Neural crest cell (in vitro differentiated cells): ENCODE measurements at places on chromosomes 6 and 20. TPM values are rescaled to one million over a fixed set of nuclear protein-coding genes. Genes with fewer than 3 reads are reported as not detected.

- H3K27me3 ChIP-seq, result no peaks in the 10 kb centered on the region
- DNase-seq, result no peak
- no peak overlapping the region for H3K4me3 ChIP-seq
Observed at GRCh38 chr20:15333170-15333569, 995.8 kb upstream of the FLRT3 start.

GRCh38 chr6:35224720-35225119, 11.0 kb downstream of the SCUBE3 start:
- H3K36me3 ChIP-seq, result peaks cover 2% of the 10 kb centered on the region
- no peak overlapping the region for H3K4me3 ChIP-seq
- no peaks in the 10 kb centered on the region for H3K4me1 ChIP-seq
- H3K27me3 ChIP-seq, result no peaks in the 10 kb centered on the region
- DNase-seq, result no peak

DNA sequence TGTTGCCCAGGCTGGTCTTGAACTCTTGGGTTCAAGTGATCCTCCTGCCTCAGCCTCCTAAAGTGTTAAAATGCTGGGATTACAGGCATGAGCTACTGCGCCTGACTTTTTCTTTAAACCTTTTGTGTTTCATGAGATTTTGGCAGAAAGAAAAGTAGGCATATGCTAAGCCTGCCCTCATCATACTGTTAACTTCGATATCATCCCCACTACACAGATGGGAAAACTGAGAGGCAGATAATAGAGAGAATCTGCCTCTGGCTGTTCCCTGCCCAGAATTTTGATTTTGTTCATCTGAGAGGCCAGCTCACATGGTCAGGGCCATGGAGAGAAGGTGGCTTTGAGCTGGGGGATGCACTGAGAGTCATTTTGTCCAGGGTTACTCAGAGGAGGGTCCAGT, 7.5 kb downstream of the PABPC1L start:
- H3K27ac ChIP-seq, result no peak overlapping the region
- peaks cover 7% of the 10 kb centered on the region for H3K36me3 ChIP-seq
- H3K27me3 ChIP-seq, result no peaks in the 10 kb centered on the region
- no peak for DNase-seq
- H3K4me1 ChIP-seq, result no peaks in the 10 kb centered on the region

POU3F2 gene
- total RNA-seq, result 111 and 114 TPM in 2 replicates
